HS-27A (cell line): ENCODE measurements at places on chromosomes 5 and 9.

GRCh38 chr5:17157916-17158529 is 59.4 kb upstream of the BASP1 start:
- DNase-seq = no peak

DNA sequence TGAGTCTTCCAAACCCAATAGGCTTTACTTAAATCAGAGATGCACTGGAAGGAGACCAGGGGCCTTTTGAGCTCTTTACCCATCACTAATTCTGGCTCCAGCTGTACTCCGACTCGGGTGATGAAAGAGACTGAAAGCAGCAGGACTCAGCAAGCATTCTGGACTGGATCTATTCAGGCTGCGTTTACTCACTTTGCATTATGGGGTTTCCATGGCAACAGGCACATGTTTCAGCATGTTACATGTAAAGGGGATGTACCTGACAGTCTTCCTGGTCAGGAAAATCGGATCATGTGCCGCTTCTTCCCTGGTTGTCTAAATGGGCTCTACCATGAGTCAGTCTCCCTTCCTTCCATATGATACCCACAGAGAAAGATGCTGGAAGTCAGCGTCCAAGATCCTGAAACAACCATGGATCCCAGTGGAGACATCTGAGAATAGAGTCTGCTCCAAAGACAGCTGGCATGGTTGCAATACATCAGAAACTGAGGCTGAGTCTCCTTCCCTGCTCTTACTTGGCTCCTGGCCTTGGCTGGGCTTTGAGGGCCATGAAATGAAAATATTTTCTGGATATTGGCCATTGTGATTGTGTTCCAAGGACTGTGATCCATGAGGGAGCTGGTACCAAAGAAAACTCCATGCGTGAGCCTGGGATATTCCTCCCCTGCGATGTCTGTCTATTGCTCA is 102.5 kb upstream of the TNC start:
- no peak for DNase-seq

DNA sequence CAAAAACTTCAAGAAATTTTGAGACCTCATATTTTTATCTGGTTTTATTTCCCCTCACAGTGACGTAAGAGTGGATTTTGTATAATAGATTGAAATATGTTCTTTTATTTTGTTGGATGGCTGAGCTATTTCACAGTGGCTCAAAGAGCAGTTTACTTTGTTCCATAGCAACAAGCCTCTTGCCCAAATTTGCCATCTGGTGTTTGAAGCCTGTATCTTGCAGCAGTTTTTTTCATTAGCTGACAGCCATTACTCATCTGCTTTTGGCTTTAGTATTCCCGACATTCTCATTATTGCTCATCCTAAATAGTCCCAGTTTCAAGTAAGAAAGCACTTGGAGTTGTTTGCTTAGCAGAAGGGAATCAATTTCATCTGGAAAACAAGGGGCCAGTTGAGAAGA is 36.3 kb downstream of the GDA start:
- no peak for DNase-seq

DNA sequence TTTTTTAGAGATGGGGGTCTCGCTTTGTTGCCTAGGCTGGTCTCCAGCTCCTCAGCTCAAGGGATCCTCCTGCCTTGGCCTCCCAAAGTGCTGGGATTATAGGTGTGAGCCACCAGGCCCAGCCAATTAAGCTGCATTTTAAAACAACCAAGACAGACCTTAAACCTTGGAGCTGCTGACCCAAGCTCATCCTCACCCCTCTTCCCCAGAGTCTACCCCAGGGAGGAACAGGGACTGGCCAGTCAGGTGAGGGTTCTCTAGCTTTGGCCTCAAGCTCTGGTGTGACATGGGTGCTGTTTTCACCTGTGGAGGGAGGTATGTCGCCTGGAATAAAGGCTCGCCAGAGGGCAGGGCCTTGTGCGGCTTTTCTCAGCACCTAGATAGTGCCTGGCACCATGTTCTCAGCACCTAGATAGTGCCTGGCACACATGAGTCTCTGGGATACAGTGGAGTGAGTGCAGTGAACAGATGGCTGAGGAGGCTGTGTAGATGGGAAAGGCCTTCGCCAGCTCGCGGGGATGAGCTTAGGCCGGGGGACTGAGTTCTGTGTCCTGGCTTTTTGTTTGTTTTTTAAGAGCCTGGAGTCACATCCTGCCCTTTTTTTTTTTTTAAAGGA is 7.4 kb downstream of the CDK9 start:
- no peak for DNase-seq

DNA sequence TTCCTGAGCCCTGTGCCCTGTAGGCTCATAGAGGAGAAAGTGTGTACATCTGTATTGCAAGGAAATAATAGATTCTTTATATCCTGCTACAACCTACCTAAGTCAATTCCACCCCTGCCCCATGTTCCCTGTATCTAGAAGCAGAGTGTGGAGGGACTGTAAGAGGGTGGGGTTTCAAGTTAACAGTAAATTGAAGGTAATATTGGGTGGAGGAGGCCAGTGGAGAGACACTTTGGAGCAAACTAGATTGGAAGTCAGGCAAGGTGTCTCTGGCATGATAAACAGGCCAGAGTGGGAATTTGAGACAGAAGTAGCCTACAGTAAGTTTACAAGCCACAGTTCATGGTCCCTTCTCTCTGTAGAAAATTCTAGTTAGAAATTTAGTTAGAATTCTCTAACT is 2.3 kb upstream of the HEMGN start:
- DNase-seq = no peak

DNA sequence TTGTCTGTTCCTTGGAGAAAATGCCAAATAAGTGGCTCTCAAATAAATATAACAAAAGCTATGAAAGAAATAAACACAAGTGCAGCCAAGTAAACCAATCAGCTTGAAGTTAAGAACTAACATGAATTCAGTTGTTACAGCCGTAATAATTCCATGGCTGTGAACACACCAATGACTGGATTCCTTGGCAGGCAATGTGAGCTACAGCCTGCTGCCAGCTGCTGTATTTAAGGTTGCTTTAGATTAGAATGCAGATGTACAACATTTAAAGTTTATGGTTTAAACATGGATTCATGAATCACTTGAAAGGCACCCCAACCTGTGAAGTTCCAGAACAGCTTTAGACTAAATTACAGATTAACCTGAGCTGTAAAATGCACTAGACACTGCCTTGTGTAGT is 626.4 kb upstream of the SEMA6A start:
- no peak for DNase-seq

GRCh38 chr5:150036513-150036912 is 36.0 kb downstream of the HMGXB3 start:
- DNase-seq = peak; percentile 73

DNA sequence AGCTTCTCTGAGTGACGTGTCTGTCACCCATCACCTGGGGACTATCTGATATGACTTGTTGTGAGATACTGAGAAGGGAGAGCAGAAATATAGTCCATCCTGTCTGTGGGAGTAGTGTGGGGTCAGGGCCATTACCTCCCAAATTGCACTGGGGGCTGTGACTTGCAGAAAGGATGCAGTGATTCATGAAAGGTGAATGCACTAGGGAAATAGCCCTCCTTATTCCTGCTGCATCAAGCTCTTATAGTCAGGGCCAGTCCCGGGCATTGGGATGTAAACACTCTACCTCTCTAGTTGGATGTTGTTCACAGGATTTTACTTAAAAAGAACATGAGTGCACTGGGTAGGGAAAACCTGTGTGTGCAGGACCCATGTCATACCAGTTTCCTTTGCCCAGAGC is 124.8 kb downstream of the STK32A start:
- DNase-seq = no peak

DNA sequence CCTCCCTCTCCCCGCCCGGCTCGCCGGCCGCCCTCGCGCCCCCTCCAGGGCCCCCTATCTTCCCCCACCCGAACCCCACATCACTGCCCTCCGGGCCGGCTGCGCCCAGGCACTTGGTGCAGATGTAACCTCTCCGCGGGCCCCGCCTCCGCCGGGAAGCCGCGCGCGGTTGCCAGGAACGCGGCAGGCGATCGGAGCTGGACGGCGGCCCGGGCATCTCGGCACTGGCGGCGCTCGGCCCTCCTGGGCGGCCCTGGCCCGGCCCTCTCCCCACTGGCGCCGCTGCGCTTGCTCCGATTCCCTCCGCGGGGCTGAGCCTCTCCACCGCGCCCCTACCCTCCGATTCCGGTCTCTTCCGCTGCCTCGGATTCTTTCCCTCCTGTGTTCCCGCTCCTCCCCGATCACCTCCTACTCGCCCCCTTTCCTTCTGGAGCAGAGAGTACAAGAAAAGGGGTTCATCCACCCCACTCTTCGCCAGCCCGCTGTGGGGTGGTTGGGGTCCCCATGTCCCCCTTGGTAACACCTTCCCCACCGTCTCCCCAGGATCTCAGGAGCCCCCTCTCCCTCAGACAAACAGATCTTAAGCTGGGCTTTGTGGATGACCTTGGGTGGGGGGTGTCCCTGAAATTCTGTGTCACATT is 70.6 kb downstream of the C9orf50 start:
- no peak for DNase-seq

DNA sequence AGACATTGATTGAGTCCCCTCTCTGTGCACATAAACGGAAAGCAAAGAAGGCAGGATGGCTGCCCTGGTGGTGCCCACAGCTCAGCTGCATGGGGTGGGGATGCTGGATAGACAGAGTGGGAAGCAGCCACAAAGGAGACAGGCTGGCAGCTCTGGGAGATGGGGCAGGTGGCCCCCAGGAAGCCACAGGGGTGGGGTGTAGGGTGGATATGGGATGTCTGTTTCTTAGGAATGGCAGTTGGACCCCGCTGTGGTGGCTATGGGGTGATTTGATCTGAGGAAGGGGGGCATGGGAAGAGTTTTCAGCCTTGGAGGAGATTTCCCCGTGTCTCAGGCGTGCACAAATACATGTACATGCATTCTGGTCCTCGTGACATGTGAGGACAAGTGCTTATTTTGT is 50.2 kb upstream of the VDAC1 start:
- DNase-seq = no peak
